ENCODE measurements at places on chromosomes 7 and 10.

DNA sequence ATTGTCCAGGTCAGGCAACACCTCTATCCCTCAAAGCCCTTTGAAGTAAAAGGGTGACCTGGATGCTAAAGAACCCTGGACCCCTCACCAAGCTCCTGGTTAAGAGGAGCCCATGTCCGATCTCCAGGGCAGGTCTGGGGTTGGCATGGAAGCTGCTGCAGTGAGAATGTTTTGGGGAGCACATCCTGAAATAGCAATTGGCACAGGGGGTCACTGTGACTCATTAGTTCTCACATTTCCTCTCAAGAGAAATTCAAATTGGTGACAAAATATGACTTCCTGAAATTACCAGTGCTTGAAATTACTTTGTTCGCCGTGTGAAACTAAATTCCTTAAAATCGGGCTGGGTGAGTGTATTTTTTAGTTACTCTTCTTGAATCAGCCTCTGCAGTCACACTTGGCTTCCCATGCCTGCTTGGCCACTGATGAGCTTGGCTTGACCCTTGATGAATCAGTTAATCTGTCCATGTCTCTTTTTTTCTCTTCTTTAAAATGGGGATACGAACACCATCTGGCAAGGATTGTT, 18.8 kb upstream of the ARHGAP22 start:
- DNase-seq, result no peak

DNA sequence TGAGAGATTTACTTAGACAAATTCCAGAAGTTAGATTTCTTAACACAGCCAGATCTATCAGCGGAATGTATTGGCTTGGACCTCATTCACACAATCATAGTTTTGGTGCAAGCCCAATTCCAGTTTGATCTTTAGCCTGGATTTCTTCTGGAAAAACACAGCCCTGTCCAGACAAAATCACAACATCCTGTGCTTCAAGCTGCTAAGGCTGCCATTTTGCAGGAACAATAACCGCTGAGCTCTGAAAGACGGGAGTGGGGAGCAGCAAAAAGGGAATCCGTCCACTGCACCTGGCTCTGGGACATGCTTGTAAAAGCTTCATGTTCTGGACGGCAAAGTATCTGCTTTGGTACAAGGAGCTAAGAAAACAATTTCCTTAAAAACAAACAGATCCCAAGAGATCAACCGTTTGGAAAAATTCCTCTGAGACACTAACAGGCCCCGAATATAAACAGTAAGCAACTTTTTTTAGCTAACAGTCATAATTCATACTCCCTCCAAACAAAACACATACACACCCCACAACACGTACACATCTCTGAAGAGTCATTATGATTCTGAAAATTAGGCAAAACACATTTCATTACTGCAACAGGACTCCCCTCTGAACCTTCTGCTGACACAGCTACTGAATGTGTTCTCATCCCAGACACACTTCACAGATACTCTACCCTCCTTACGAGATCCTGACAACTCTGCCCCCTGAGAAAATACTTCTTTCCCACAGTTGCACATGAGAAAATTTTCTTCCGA, 32.4 kb downstream of the ITIH5 start:
- no peak for DNase-seq

- no peak for DNase-seq
These were observed 29.3 kb downstream of the PTPN12 start for GRCh38 chr7:77566421-77566820.

- DNase-seq, result no peak
These were observed 94.9 kb downstream of the NKX6-2 start for GRCh38 chr10:132690821-132691610.

GRCh38 chr7:143296686-143297085, 8.5 kb downstream of the CASP2 start:
- no peak for DNase-seq

DNA sequence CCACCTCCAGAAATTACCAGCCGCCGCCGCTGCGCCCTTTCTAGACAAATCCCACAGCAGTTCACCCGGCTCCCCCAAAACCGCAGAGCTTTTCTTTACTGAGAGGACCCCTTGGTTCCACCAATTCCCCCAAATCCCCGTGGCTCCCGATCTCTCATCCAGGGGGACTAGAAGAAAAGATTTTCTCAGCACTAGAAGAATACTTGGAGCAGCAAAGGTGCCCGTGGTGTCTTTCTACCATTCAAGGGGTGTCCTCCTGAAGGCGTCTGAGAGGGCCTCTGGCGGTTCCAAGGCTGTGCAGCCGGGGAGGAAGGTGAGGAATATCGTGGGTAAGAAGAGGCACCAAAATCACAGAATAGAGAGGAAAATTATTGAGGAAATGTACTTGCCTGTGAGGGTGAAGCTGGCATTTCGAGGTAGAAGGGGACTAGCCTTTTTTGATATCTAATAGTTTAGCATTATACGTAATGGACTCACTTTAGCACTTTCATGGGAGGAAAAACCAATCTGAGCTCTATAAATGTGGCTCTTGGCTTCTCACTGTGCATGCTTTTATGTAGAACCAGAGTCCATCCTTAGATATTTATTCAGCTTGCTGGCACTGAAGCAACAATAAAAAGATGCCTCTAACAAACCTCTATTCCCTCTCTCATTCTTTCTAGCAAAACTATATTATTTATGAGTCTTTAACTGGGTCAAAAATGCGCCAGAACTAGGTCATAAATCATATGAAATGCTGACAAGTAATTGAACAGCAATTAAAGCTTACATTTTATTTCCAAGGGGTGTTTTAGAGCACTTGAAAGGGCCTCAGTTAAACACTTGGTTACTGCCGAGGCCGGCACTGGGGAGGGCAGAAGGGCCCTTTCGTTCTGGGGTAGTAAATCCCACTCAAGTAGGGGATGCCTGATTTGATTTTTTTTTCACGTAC, 13.8 kb upstream of the HOXA2 start:
- no peak for DNase-seq

- DNase-seq, result no peak
These were observed 18.9 kb downstream of the CALML3 start for GRCh38 chr10:5543623-5544022.

GRCh38 chr10:96984541-96985131, 152.5 kb downstream of the LCOR start:
- DNase-seq, result no peak

- DNase-seq, result no peak
These were observed 156.2 kb downstream of the PLPP4 start for GRCh38 chr10:120613180-120613579.

- no peak for DNase-seq
These were observed 160.6 kb downstream of the SEC23IP start for GRCh38 chr10:120052964-120053702.

DNA sequence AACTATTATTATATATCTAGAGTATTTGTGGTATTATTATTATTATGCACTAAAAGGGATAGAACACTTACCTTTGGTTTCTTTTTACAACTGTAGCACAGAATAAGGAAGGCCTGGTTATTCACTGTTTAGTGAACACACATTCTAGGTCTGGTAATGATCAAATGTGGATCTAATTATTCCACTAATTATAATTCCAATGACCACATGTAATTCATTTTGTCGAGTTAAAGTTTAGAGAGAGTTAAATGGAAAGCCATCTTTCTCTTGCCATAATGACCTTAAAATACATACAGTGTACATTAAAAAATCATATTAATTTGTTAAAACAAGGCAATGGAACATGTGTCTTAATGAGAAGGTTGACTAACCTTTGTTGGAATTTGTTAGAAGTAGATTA, 147.8 kb downstream of the SEM1 start:
- no peak for DNase-seq

DNA sequence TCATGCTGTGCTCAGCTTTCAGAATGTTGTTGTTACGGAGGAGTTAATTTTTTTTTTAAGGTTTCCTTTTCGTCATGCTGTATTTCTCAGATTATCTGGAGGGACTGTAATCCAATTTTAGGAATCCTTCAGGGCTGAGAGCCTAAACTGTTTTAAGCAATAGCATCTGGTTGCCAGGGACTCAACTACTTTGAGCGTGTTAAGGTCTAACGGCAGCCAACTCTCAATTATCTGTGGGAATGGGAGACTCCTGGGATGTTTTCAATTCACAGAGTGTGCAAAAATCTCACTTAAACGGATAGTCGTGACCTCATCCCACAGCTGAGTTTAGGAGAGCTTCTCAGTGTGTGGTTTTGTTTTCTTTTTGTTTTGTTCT, 291.7 kb downstream of the AUTS2 start:
- DNase-seq, result no peak

DNA sequence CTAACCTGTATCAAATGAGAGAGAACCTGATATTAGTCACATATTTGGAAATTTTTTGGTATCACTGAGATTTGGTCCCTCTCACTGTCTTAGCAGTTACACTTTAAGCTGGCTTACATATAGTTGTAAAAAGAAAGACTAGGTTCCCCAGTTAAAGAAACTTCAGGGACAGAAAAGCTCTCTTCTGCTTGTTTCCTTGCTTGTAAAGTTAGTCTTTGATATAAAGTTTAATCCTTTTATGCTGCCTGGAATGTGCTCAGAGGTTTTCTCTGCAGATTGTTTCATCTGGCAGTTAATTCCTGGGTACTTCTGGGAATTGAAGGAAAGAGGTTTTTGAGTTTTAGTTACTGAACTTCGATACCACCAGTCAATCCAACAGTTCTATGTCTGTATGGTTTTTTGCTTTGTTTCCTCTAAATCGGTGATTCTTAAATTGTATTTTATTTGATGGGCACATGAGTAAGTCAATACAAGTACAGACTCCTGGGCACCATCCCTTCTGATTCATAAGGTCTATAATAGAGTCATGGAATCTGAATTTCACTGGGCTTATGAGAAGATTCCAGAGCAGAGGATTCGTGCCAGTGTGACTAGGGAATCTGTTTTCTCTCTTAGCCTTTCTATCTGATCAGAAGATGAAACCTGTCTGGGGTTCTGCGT, 1080.9 kb upstream of the C7orf33 start:
- DNase-seq, result no peak

DNA sequence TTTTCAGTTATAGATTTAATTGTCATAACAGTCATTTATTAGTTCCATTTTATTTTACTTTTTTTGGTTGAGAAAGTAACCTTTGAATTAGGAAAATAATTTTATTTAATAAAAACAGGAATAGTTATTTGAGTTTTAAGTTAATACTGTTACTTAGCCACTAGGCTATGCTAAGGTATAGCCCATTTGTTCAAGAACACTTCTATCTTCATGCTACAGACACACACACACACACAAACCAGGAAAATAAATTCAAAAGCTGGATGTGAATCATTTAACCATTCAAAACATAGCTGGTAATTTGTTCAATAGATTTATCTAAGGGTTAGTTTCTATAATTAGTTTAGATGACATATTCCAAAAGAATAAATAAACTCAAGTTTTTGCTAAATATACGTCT, 148.4 kb downstream of the RNF133 start:
- no peak for DNase-seq

GRCh38 chr10:130254662-130255061, 118.5 kb downstream of the GLRX3 start:
- DNase-seq, result no peak

GRCh38 chr10:20314431-20314830, 498.2 kb downstream of the PLXDC2 start:
- no peak for DNase-seq

GRCh38 chr10:106608066-106608465, 556.4 kb downstream of the SORCS1 start:
- no peak for DNase-seq

- no peak for DNase-seq
These were observed 920.9 kb downstream of the LRMDA start for GRCh38 chr10:76352300-76352699.

GRCh38 chr7:40200791-40201190, 66.0 kb downstream of the SUGCT start:
- no peak for DNase-seq

DNA sequence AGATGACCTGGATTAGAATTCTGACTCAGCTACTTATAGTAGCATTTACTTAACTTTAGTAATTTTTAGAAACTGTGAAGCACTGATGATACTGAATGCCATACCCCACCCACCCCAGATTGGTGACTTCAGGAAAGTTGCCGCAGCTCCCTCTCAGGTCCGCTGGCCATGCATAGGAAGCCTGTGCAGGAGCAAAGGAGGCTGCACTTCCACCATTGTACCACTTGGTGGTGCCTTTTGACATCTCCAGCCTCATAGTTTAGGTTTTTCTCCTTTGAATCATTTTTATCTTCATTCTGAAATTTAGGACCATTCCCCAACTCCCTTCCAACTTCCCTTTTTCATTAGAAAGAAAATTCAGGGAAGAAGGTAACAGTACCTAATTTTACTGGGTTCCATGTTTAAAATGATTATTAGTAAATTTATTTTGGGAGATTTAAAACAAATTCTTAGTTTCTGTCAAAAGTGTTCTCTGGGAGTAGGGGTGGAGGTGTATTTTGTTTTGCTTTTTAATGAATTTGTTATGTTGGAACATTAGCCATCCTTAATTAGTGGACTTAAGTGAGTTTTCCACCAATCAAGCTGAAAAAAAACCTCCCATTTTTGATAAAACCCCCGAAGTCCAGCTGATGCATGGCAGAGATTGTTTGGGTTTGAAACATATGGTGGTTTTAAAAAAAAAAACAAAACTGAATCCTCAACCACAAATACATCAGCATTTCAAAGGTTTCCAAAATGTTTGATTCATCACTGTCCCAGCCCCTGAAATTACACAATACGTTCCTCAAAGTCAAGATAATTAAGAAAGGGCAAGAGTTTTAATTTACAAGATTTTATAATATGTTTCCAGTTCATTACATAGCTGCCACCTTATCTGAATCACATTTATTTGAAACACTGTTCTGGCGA, 109.6 kb downstream of the WNT2 start:
- DNase-seq, result peak; percentile 69

DNA sequence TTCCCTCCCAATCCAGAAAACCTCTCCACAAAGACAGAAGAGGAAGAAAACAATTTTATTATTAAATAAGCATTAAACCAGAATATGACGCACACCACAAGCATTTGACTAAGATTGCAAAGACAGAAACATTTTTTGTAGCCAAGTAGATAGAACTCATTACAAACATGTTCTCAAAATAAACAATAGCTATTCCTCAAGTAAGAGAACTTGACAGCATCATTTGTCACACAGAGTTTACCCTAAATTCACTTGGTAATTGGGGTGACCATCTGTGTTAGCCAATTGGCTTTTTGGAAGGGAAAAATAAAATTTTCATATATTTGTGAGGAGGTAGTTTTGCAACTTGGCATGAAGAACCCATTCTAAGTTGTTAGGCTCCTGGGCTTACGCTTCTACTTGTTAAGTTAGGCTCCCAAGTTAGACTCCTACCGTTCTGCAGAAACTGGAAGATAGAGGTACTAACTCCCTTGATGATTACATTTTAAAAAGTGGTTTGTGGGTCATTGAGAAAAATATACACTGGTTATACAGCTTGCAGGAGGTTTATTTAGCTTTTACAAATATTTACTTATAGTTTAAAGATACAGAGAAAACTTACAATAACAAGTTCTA, 618.6 kb upstream of the CNTNAP2 start:
- DNase-seq, result no peak

Measured in HEK293T (cell line).